ENCODE measurements at places on chromosomes 7 and 10.

DNA sequence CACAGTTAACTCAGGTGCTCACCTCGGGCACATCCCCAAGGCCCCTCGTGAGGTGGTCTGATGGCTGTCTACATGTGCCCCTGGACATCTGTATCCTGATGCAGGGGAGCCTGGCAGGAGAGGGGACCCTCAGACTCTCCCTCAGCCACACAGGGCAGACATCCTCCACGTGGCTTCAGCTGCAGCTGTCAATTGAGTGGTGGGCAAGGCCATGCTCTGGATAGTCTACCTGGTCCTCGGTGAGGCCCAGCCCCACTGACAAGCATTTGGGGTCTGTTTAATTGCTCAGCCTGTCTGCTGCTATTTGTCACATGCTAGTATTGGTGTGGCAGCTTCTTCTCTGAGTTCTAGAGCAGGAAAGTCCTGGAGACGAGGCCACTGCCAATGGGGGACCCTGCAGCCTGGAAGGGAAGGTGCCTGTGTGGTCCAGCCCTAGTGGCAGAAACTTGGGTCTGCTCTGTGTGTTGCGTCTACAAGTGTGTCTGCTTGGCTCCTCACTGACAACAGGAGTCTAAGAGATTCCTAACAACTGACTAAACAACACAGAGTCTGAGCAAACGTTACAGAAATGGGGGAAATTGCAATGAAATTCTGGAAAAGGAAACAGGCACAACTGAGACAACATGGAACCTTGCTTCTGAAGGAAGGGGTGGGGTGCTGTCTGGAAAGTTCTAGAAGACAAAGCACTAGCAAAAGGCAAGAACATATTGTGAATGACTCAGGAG, 59.3 kb upstream of the IGFBP3 start:
- DNase-seq: no peak

GRCh38 chr7:107528461-107528860, 35.3 kb downstream of the COG5 start:
- peak; percentile 10 for DNase-seq

DNA sequence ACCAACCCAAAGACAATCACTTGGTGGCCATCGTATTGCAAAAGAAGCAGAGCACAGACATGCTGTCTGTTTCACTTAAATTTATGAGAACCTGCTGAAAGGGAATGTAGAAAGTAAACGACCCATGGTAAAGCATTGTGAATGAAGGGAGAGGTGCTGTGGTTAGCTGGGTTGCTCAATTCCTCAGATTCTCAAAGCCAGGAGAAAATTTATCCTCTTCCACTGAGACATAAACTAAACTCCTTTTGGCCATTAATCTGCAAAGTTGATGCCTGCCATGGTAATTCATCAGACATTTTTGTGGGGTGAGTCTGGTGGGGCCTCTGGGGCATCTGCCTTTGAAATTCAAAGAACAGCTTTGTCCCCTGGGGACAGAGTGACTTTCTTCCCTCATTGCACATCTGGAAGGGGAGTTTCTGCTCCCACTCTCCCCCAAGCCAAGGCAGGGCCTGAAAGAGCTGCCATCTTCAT, 951.0 kb downstream of the LRMDA start:
- peak; percentile 36 for DNase-seq

DNA sequence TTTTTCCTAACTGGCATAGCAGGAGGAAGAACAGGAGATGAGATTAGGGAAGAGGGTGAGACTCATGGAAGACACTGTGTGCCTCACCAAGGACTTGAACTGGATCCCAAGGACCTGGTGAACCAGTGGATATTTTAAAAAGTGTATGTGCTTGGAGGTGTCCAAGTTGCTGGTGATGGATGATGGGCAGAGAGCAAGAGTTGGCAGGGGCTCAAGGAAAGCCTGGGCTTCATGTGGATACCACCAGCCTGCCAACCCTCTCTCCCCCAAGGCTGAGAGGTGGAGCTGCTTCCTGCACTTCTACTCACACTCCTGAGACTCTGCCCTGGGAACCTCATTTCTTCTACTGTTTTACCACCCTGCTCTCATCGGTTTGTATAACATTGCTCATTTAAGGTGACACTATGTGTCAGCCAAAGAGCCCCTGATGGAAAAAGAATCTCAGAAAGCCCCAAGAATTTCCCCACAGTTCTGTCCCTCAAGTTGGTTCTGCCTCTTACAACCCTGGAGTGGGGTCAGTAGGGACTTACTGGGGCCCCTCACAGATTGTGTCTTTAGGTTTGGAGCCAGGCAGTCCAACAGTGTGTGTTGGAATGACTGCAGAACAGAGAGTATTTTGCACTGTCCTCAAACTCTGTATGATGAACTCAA, 56.2 kb upstream of the PDCD4 start:
- DNase-seq: no peak

- no peak for DNase-seq
Observed at GRCh38 chr10:5945190-5945509, 32.2 kb downstream of the IL15RA start.

GRCh38 chr7:107138696-107139420, 29.9 kb upstream of the HBP1 start:
- no peak for DNase-seq

DNA sequence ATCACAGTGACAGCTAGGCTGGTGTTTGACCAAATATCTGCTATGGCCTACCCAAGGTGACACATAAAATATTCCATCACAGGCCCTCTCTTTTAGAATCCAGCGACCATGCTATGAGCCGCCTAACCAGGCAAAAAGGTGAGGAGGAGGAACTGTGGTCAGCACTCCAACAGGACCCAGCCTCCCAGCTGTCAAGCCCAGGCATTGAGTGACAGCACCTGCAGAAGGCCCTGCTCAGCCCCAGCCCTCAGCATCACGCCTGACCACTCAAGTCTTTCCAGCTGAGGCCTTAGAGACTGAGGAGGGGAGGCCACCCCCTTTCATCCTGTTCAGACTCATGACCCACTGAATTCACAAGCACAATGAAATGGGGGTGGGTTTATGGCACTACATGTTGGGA, 43.0 kb downstream of the CXCL12 start:
- DNase-seq: no peak
